ENCODE measurements at places on chromosomes 3 and 15. TPM values are rescaled to one million over a fixed set of nuclear protein-coding genes. Genes with fewer than 3 reads are reported as not detected.

The ZIC1 gene
- not detected for total RNA-seq

The CRYGS gene
- 4.0 TPM for total RNA-seq

DNA sequence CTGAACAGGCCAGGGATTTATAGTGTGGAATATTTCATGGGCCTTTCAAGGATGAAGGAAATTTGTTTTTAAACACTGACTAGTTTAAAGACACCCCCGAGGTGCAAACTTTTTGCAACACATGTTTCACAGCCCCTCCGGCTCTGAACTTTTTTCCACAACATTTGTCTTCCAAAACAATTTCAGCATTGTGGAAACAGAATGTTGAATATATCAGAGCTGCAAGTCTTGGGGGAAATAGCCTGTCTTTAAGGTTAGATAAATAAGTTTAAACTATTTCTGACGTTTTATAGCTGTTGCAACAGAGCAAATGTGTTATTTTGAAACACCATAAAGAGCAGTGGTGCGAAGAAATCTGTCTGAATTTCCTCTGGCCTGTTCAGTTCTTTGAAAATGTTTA is 229.2 kb upstream of the GOLGA6L4 start:
- DNase-seq = no peak

The CHDH gene
- total RNA-seq = 17.3 TPM

DNA sequence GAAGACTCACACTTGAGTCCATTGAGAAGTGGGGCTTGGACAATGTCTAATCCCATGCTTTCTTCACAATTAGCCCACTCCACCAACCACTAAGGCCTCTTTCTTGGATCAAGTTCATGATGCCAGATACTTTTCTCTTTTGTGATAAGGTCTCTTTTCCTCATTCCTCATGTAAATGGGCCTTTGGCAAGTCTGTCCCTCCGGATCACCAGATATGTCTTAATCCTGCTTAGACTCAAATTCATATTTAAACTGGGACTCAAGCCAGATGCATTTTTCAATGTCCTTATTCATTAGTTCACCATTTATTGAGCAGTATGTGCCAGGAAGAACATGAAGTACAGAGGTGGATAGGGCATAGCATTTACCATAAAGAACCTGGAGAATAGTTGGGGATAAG is 671.1 kb downstream of the TBL1XR1 start:
- no peak for DNase-seq

The C2CD4A gene
- total RNA-seq = 0.18 TPM

DNA sequence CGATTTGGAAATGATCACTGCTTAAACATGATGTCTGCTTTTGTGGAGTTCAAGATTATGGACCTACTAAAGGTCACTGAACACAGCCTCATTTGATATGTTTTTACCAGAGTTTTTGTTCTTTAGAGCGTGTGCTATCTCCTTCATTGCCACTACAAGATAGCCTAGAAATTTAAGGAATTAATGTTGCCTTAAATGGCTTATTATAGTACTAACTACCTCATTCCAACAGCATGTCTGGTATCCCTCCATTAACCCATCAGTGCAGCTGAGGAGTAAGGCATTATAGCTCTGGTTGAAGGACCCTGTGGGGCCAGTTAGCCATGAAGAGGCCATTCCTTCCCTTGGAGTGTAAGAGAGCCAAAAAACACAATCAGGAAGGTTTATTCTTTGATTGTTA is 2.3 kb upstream of the FAM43A start:
- no peak for DNase-seq

- no peak for DNase-seq
Observed at GRCh38 chr3:143383421-143383820, 263.9 kb downstream of the CHST2 start.

DNA sequence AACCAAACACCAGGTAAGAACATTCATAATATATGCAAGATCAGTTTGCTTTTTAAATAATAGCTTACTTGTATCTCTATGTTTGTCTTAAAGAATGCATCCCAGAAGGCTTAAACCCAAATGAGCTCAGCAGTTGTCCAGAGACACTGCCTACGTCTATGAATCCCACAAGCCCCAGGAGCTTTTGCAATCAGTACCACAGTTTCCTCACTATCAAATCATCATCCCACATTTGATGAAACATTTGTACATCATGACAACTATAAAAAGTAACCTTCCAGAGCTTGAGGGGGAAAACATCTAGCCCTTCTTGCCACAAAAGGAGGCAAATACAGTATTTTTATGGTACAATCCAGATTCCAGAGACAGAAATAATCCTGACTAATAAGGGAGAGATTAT is 63.7 kb downstream of the ATP8B4 start:
- DNase-seq = no peak

DNA sequence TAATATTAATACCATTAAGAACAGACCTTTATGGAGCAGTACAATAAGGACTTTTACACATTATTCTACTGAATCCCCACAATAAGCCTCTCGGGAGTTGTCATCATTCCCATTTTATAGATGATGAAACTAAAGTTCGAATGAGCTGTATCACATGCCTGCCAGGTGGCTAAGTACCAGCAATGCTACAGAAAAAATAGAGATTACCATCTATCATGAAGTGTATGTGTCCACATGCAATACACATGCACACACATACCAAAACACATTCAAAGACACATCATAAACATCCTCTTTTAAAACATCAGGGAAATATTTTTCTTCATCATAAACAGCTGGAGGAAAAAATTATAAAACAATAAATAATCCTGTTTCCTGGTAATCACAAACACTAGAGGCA is 136.6 kb downstream of the SUCLG2 start:
- DNase-seq = no peak

- DNase-seq = no peak
Observed at GRCh38 chr15:99443768-99444446, 121.9 kb upstream of the MEF2A start.

DNA sequence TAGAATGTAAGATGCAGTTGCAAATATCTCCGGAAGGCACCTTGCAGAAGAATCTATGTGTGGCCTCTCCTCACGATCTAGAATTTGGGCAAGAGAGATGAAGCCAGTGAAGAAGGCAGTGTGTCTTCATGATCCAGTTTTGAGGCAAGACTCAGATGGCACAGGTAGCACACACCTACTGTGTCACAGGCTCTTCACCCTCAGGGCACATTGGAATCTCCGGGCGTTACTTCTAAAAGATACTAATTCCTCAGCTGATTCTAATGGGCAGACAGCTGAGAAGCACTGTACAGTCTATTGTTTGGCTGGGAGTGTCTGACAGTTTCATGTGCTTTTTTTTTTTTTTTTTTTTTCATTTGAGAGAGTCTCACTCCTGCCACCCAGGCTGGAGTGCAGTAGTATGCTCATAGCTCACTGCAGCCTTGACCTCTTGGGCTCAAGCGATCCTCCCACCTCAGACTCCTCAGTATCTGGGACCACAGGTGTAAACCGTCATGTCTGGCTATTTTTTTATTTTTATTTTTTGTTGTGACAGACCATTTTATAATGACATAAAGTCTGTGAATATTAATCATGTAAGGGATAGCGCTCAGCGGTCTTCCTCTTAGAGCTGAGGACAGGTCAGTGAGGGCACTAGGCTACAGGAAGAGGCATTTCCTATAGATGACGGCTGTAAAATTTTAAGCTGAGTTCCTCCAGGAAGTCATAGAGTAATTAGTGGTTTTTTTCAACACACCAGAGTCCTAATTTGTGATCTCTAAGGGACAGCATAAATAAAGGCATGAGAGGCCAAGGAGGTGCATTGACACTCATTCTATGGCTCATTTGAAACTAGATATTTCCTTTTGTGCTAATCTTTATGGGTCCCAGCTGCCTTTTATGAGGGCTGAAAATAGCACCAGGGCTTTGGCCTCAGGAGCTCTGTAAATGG is 4.0 kb downstream of the C3orf52 start:
- no peak for DNase-seq

DNA sequence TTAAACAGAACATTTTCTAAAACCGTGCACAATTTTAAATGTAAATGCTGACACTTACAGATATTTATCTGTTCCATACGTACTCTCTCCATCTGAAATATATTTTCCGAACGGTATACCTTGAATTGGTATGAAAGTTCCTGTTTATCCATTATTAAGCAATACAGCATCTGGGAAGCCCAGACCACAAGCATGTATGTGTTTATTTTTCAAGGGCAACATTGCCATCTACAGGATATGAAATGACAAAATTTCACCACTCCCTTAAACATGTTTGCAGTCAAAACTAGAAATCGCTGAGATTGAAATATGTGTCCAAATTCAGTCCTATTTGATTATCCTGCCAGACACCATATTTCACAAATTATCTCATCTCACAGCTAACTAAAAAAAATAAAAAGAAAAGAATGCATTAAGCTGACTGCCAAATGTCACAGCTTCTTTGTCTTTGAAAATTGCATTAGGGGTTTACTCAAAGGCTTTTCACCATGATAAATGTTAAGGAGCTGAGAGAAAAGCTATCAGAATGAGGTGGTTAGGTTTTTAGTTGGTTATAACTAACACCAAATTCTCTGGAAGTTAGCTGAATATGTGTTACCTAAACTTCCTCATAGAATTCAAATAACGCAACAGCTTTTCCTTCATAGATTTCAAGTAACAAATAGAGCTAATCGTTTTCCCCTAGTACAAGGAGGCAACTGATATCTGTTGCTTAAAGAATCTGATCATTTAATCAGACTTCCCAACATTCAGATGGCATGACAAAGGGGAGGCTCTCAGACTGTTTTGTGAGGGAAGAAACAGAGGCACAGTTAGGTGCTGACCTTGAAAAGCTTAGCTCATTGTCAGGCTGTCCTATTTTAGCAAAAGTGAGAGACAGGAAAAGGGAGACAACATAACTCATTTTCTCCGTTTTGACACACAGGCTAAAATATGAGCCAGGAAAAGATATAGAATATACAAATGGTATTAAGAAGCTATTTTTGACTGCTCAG is 533.1 kb downstream of the TBL1XR1 start:
- no peak for DNase-seq

The IL5RA gene
- 5.6 TPM for total RNA-seq

The CIB2 gene
- 2.2 TPM for total RNA-seq

DNA sequence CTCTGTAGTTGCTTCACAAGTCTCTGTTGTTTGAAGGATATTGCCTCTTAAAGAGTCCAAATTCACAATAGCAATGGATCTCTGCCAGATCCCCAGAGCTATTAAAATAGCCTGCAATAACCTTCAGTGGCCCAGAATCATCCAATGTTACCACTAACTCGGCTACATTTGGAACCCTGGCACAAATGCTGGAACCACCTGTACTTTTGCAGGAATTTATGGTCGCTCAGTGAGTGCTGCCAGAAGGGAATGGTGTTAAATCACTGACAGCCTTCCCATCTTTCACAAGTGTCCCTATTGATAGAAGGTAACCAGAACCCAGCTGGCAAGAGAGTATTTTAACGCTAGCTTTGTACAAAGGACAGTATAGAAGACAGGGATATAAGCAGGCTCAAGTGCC is 298.8 kb upstream of the PLSCR5 start:
- no peak for DNase-seq

- DNase-seq = no peak
Observed at GRCh38 chr3:162007722-162008121, 511.1 kb downstream of the OTOL1 start.

DNA sequence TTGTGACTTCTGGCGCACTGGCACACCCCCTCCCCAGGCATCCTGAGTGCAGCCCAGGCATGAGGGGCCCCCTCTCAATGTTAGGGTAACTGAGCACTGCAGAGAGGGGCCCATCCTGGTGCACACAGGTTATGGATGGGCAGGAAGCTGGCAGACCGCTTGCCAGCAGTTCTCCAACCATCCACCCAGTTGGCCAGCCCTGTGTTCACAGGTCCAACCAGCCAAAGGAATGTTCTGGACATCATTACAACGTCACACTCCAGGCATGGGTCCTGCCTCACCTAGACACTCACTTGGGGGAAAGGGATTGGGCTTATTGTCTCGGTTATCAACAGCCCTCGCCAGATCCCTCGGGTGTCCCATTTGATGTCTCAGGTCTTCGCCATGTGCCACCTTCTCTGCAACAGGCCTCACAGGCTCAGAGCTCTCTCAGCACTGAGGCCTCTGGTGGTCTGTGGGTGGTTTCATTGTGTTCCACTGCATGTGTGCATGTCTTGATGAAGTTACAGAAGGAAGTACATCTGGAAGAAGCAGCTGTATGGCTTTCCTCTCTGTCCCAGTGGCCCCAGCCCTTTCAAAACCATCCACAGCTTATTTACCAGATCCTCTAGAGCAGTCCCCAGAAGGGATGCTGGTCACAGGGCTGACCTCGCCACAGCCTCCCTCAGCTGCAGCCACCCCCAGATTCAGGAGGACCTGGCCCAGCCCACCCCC is 23.7 kb downstream of the ADCY5 start:
- DNase-seq = no peak

- DNase-seq = no peak
Observed at GRCh38 chr15:68991723-68992122, 22.8 kb upstream of the NOX5 start.

The RHCG gene
- not detected for total RNA-seq

GRCh38 chr15:28945626-28946230 is 60.0 kb downstream of the APBA2 start:
- no peak for DNase-seq

The SNTN gene
- total RNA-seq = 12.8 TPM

DNA sequence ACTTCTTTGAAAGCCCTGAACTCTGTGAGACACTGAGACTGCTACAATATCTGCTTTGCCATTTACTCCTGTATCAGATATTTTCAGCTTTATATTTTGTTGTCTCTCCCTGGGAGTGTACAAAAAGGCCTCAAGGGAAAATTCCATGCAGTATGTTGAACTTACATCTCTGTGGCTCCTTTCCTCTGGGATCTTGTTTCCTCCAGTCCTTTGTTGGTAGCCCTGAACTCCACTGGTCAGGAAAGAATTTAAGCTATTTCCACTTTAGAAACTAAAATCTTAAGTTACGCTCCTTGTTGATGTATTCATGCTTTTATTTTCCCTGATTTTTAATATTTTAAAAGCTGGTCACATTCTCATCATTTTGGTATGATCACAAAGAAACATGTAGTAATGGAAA is 277.9 kb downstream of the FHIT start:
- no peak for DNase-seq

DNA sequence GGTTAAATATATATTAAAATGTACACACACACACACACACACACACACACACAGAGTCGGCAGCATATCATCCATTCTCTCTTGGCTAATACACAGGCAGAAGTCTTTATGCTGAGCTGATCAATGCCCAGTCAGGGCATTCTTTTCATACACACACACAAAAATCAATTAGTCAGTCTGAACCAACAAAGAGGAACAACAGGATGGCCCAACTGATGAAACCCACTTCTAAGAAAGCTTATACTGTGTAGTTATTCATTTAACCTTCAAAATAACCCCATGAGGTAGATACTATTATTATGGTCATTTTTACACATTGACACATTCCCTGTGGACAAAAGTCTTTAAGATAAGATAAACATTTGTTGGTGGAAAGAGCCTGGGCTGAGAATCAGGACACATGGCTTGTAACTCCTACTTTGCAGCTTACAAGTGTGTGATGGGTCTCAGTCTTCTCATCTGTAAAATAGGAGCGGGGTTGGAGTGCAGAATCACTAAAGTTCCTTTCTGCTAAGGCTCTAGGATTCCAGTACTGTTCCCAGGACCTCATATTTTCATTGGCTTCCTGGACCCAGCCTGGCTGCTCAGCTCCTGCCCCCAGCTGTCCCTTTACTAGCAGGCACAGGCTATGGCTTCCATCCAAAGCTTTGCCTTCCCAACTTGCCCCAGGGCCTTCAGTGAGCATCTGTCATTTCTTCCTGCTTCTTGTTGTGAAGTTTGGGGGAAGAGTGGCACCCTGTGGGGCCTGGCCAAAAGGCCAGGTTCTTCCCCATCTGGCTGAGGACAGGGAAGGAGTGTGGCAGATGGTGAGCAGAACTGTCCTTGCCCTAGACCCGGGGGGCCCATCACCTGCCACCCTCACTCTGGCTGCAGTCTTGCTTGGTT is 27.2 kb upstream of the GLCE start:
- no peak for DNase-seq

The UQCRC1 gene
- total RNA-seq = 121 TPM

The AHSG gene
- not detected for total RNA-seq

- no peak for DNase-seq
Observed at GRCh38 chr15:30859091-30859874, 44.4 kb upstream of the FAN1 start.
